ENCODE measurements at places on chromosomes 5 and 9.

- no peak for DNase-seq
Measured at GRCh38 chr9:90568667-90569066, 74.0 kb downstream of the DIRAS2 start.

DNA sequence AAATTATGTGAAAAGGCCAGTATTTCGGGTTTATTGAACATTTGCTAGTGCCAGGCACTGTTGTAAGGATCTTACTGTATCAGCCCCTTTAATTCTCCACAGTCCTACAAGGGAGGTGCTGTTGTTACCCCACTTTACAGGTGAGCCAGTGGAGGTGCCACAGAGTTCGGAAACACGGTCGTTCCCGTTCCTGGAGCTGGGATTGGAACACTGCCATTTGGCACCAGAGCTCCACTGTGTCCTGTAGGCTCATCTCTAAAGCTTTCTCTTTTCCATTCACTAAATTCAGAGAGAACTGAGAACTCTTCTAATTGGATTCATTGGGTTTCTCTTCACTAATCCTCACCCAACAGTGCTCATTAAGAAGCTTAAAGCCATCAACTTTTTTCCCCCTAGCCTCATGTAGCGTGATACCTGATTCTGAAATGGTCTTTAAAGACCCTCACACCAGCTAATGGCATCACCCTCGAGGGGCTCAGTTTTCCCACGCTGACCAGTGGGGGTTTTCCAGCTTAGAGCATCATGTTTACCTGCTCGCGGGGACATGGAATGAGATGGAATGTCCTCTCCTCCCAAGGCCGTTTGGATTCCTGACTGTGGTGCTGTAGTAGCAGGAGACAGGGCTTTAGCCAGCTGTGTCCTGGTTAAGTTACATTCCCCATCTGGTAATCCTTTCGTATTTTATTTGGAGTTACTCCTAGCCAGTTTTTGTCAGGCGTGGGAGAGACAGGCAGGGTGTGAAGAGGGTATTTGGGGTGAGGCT is 5.8 kb downstream of the ERGIC1 start:
- DNase-seq: no peak

DNA sequence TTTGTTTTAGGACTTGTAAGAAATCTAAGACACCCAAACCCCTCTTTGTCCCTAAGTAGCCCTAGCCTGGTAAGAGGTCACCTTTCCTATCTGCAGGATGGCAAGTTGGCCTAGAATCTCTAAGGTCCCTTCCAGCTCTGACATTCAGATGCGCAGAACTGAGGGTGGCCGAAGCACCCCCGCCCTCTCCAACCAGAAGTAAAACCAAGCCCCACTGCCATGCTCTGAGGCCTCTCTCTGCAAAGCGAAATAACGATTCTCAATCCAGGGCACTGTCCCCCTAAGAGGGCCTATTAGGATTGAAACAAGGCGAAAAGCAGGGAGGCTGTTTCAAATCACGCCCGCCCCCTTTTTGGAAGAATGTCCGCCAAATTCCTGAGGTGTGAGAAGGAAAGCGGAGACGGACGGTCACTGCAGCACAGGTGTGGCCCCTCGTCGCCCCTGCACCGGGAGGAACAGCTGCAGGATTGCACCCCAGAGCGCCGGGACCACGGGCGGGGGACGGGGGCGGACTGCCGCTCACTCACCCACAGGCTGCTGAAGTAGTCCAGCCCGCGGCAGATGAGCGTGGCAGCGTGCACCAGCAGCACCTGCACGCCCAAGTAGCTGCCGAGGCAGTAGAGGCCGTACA is 824 bp downstream of the TMEM245 start:
- no peak for DNase-seq

DNA sequence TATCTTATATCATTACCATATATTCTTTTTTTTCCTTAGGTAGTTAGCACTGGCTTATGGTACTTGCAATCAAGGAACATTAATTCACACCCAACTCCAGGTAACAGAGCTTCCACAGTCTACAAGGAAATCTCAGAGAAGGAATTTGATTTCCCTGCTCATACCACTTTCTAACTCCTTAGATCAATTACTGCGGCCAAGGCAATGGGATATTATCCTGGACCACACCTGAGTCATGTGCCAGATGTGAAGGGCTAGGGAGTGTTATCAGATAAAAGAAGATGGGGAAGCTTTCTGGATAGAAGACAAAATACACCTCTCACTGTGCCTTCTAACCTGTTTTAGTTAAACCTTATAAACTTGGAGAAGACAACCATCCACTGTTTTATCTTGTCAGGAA is 181.2 kb downstream of the CCDC192 start:
- no peak for DNase-seq

- DNase-seq: no peak
Measured at GRCh38 chr5:159102311-159102934, 2.7 kb upstream of the EBF1 start.

- no peak for DNase-seq
Measured at GRCh38 chr5:31023105-31023504, 170.4 kb upstream of the CDH6 start.

GRCh38 chr5:102753889-102754766 is 977 bp upstream of the PAM start:
- DNase-seq: no peak

Data from smooth muscle cell of the brain vasculature (primary cell).